ENCODE measurements at places on chromosomes 5 and 9.

- DNase-seq = no peak
Measured at GRCh38 chr5:72387985-72388384, 67.8 kb downstream of the PTCD2 start.

- DNase-seq = no peak
Measured at GRCh38 chr5:71794061-71794695, 75.1 kb downstream of the CARTPT start.

- no peak for DNase-seq
Measured at GRCh38 chr5:66963559-66963971, 233.0 kb downstream of the CD180 start.

DNA sequence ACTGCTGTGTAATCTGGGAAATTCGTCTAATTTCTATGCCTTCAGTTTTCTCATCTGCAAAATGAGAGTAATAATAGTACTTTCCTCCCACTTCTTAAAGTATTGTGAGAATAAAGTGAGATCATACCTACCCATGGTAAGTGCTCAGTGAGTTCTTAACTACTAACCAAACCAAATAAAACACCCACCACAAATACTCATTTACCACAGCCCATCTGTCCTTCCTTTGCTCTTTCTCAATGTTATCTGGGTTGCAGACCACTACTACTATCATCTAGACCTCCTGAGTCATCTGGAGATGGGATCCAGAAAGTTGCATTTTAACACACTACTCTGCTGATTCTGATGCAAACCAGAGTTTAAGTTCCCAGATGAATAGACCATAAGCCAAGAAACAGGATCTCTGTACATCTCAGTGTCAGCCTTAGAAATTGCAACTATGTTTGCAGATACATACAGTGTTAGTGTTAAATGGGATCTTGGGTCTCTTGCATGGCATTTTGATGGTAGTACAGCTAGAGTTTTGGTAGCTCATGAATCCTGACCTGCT is 105.4 kb upstream of the ATP10B start:
- DNase-seq = no peak

DNA sequence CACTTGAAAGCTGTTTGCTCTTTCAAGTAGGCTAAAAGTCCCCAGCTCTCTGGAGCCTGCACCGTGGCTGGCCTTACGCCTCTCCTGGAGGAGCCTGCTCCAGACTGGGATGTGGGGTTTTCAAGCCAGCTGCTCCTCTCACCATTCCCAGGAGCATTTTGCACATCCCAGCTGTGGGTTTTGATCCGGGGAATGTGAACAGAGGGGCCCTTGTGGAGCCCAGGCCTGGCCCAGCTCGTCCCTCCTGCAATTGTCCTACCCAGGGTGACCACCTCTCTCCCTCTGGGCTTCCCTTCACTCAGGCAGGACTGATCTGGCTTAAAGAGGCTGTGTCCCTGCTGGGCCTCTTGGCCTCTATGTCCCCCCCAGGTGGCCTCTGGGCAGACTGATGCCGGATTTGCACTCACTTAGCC is 32.5 kb upstream of the TIFAB start:
- no peak for DNase-seq

DNA sequence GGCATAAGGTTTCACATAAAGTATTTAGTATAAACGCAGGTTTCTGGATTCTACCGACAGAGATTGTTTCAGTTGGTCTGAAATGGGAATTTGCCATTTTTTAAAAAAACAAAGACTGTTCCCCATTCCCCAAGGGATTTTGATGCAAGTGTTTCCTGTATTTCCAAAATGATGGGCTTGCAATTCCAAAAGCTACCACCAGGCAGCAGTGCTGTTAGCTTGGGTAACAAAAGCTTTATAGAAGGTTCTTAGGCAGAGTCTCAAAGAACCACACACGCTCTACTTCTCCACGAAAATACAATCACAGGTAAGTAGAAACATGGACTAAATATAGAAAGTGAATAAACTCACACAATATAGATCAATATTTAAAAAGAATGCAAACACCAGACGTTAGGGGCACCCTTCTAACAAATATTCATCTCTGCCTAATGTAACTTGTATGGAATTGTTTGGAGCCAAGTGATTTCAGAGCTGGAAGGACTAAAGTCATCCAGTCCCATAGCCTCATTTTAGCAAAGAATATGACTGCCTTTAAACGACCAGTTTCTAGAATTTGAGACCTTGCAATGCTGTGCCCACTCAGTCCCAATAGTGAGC is 154.3 kb downstream of the SPOCK1 start:
- no peak for DNase-seq

GRCh38 chr5:82419559-82420332 is 141.6 kb upstream of the RPS23 start:
- no peak for DNase-seq

GRCh38 chr9:37818849-37819248 is 18.3 kb downstream of the DCAF10 start:
- no peak for DNase-seq

- DNase-seq = no peak
Measured at GRCh38 chr5:178392931-178393394, 160.4 kb upstream of the PHYKPL start.

DNA sequence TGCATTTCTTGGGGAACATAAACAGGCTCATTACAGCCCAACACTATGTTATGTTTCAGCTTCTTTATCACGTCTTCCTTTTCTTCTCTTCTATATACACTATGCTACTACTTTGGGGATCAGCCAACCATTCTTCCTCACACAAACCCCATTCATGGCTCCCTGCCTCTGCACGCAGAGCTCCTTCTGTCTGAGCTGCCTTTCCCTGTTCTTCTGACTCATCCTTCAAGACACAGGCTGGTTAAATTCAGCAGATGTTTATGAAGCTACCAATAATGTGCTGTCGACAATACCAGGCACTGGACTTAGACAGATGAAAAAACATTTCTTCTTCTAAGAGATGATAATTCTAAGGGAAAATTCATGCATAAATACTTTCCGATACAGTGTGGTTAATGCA is 102.5 kb upstream of the TXNDC8 start:
- no peak for DNase-seq

GRCh38 chr9:100186356-100186755 is 87.3 kb downstream of the INVS start:
- no peak for DNase-seq

DNA sequence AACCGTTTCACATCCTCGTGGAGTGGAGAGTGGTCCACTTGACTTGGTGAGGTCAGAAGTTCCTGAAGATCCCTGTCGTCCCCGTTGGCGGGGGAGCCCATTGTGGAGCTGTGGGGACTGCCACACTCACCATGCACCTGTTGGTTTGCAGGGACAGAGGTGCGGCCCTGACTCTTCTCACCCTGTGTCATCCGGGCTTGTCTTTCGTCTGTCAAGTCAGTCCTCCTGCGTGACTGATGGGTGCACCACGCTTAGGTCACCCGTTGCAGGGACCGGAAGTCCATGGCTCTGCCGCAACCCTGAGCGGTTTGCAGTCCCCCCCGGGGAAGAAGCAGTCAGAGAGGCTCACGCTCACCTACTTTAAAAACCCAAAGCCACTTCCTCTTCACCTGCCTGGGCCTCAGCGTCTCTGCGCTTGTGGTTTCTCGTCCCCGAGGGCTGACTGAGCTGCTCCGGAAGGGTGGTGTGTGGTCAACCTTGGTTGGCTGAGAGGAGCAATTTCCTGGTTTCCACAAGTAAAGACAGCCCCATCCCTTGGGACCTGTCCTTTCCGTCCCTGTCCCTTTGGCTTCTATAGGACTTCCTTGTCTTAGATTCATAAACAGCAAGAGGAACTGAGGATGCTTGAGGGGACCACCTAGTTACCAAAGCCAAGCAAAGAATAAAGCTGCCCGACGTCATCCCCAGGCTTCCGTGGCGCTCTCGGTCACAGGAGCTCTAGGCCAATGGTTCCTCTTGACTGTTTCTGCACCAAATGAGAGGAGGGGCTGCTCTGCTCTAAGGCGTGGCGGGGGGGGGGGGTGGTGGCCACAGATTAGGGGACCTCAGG is 53.2 kb downstream of the USP20 start:
- peak; percentile 65 for DNase-seq

- no peak for DNase-seq
Measured at GRCh38 chr9:71822935-71823334, 54.6 kb upstream of the CEMIP2 start.

GRCh38 chr9:82443312-82443711 is 454.7 kb downstream of the SPATA31D1 start:
- DNase-seq = no peak

- no peak for DNase-seq
Measured at GRCh38 chr9:127741831-127742434, 6.8 kb upstream of the TOR2A start.

GRCh38 chr5:14906628-14907027 is 35.0 kb upstream of the ANKH start:
- peak; percentile 21 for DNase-seq

DNA sequence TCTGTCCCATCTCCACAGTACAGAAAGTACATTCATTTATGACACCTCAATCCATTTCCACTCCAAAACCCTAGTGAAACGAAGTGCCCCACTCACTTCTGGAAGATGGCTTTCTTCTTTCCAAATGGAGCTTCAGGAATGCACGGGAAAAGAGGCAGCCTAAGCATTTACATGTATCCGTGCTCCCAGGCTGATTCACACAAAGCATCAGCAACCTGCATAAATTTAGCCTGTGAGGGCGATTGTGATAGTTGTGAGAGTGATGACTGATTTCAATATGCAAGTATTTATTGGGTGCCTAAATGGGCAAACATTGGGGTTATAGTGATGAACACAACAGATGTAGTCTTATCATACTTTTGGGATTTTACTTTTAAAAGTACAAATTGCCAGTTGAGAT is 86.6 kb downstream of the PLPPR1 start:
- DNase-seq = no peak

DNA sequence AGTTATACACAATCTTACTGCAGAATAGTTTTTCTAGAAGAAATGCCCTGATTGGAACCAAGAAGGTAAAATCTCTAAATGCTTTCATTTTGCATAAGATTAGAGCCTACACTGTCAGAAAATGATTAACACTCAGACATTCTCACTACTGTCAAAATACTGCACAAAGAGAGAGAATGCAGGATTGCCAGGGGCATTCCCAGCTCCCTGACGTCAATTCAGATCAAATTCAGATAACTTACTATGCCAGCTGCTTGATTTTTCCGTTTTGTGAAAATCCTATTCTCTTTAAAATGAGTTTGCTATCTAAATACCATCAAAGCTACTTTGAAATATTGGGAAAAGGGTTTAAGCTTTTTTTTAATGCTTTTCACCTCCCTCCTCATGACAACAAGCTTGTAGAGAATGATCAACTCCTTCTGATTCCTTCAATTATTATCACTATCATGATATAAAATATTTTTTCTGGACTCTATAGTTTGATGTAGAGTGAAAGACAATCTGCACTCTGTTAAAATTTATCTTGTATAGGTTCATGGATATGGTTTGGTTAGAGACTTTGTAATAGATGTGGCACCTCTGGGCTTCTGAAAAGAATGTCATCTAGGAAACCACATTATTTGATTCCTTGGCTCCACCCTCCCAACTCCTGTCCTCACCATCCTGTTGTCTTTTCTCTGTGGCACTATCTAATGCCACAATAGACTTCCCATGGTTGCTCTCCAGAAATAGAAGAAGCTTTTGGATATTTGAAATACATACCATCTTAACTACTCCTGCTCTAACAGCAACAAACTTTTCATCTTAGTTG is 407.7 kb downstream of the PDE4D start:
- no peak for DNase-seq

- no peak for DNase-seq
Measured at GRCh38 chr5:110321117-110321516, 405.4 kb downstream of the TMEM232 start.

GRCh38 chr9:130450344-130451003 is 5.7 kb downstream of the ASS1 start:
- no peak for DNase-seq

GRCh38 chr9:69178583-69179011 is 4.5 kb downstream of the TJP2 start:
- DNase-seq = no peak

DNA sequence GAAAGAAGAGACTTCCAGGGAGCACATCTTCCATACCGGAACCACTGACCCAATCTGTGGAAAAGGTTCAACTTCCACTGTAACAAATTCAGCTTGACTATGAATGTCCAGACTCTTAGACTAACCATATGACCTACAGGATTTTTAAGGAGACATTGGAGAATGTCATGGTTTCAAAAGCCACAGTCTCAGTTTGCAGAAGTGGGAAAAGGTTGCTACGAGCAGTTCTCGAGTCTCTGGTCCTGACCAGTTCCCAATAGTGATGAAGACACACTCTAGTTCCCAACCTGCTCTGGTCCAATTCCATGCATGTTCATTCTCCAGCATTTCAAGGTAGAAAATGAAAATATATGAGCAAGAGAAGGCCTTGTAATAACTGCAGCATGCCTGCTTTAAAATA is 158.0 kb downstream of the MAPKAP1 start:
- DNase-seq = no peak

DNA sequence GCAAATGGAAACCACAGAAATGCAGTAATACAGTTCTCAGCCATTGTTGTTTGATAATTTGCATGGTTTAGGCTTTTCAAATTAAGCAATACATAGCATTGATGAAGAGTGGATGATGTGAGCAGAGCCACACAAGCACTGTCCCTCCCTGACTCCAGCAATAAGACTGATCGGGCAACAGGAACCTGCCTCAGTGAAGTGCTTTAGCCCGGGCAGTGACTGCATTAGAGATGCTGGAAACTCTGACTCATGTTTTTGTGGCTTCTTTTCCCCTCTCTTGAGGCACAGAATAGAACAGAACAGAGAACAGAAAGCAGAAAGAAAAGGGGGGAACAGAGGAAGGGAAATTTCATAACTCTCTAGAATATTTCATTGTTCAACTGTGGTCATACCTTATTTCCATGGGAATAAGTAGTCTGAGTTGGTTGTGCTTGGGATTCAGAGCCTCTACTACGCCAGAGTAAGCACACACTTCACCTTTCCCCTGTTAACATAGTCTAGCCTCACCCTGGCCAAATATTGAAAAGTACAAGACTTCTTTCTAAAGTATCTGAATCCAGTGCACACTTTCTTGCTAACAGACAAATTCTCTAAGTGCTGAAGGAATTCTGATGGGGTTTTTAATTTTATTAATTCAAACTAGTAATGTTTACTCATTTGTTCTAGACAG is 164.8 kb upstream of the VCAN start:
- DNase-seq = no peak

Data from T-helper 2 cell (primary cell).